ENCODE measurements at places on chromosomes 3 and 15.

- no peak for DNase-seq
Observed at GRCh38 chr15:37086521-37086920, 13.8 kb downstream of the MEIS2 start.

- DNase-seq, result no peak
Observed at GRCh38 chr3:31770822-31771326, 210.2 kb downstream of the OSBPL10 start.

- no peak for DNase-seq
Observed at GRCh38 chr3:111681661-111682426, 86.7 kb upstream of the ZBED2 start.

- no peak for DNase-seq
Observed at GRCh38 chr3:20147361-20147760, 38.6 kb downstream of the SGO1 start.

DNA sequence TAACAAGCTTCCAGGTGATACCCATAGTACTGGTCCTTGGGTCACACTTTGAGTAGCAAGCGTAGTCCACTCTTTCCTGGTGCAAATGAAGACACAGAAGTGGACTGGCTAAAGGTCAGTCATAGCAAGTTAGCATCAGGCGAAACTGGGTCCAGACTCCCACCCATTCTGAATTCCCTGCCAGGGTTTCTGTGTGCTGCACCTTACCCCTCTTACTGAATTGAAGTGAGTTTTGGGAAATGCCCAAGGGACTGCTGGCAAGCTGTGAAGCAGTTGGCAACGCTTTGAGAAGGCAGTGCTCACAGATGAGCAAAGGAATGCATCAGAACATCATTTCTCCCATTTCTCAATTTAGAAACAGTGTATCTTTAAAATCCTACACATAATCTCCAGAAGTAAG, 1.8 kb upstream of the LSG1 start:
- no peak for DNase-seq

DNA sequence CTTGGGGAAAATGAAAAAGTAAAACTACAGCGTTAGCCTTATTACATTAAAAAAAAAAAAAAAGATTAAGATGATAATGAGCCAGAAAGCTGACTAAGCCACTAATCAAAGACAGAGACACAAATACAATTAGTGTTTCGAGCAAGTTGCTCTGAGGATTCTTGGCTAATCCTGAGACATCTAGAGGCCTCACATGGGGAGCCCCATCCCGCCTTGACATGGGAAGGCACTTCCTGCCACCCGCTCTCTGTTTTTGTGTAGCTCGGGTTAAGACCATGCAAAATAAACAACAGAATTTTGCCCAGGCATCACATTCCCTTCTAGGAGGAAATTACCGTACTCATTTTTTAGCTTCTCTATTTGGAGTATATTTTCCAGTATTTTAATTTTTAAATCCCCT, 15.3 kb downstream of the HESX1 start:
- no peak for DNase-seq

- no peak for DNase-seq
Observed at GRCh38 chr3:73557986-73558726, 66.6 kb downstream of the PDZRN3 start.

GRCh38 chr15:92665100-92665555, 9.6 kb upstream of the FAM174B start:
- DNase-seq, result no peak

DNA sequence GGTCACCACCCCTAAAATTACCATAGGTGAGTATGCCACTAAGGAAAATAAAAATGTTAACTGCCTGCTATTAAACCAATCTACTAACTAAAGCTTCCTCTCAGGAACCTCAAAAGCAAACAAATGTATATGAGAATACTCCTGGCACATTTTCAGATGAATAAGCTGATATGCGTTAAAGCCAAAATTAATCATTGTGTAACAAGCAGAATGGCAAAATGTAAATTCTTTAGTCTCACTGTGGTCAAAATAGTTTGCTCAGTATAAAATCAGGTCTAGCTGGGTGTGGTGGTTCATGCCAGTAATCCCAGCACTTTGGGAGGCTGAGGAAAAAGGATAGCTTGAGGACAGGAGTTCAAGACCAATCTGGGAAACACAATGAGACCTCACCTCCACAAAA, 53.6 kb downstream of the SUMF1 start:
- no peak for DNase-seq

GRCh38 chr15:51312166-51313073, 26.0 kb downstream of the CYP19A1 start:
- DNase-seq, result peak; percentile 34

DNA sequence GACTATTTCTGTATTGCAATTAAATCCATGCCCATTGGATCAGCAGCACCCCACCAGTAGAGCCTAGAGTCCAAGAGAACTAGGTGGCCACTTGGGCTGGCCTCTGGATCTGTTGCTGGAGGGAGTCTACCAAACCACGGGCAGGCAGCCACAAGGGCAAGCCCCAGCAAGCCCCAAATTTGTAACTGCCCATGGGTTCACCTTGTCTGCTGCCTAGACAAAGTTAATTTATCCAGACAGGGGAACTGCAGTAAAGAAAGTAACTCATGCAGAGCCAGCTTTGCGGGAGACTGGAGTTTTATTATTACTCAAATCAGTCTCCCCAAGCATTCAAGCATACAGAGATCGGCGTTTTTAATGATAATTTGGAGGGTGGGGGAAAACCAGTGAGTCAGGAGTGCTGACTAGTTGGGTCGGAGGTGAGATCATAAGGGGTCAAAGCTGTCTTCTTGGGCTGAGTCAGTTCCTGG, 74.0 kb upstream of the TERB2 start:
- DNase-seq, result no peak

DNA sequence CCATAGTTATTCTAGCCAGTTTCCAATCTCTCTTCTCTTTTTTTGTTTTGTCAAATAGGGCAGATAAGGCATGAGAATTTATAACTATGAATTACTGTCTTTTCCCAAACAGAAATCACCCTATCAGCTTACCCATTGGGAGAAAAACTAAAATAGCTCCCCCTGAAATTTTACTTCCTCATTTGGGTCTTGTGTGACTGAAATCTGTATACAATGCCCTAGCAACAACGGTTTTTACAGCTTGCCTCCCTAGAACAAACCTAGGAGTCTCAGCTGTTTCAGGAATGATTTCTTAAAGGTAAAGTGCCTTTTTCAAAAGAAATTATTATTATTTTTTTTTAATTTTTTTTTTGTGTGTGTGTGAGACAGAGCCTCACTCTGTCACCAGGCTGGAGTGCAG, 56.8 kb downstream of the CD86 start:
- DNase-seq, result no peak

DNA sequence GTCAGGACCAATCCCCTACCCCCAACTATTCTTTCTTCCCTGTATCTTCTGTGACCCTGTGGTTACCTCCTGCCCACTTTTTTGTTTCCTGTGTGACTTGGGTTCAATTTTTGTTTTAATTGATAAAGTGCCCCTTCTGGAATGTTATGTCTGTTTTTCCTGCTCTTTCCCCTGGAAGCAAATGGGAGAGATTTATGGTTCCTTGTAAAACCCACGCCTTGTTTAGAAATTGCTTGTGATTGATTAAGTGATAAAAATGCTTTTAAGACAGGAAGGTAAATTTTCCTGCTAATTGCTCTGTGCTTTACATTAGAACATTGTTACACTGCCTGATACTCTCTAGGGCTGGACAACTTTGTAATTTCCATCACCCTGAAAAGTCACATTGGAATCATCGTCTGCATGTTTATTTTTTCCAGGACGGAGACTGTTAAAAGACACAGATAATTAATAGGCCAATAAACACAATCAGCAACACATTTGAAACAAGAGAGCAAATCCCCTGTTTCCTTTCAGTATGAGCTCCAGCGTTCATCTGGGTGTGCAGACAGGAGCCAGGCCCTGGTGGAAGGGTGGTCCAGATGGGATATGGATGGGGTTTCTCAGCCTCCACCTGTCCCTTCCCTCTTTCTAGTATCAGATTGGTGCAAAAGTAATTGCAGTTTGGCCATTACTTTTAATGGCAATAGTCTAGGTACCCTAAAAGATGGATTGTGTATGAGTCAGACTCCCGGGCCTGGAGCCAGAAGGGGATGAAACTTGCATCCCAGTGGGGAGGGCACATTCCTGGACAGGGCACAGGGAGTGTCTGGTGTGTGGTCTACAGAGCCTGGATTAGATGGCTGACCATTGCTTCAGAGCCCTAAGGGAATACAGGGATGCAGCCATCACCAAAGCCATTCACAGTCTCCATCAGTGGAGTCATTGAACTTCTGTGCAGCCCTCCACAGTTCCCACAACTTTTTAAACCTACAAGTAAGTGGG, 58.1 kb upstream of the AGBL1 start:
- no peak for DNase-seq

- peak; percentile 38 for DNase-seq
Observed at GRCh38 chr3:59341459-59341858, 291.6 kb upstream of the CFAP20DC start.

GRCh38 chr15:40047415-40048210, 8.6 kb upstream of the SRP14 start:
- no peak for DNase-seq

GRCh38 chr15:43518197-43518761, 871 bp downstream of the MAP1A start:
- no peak for DNase-seq

DNA sequence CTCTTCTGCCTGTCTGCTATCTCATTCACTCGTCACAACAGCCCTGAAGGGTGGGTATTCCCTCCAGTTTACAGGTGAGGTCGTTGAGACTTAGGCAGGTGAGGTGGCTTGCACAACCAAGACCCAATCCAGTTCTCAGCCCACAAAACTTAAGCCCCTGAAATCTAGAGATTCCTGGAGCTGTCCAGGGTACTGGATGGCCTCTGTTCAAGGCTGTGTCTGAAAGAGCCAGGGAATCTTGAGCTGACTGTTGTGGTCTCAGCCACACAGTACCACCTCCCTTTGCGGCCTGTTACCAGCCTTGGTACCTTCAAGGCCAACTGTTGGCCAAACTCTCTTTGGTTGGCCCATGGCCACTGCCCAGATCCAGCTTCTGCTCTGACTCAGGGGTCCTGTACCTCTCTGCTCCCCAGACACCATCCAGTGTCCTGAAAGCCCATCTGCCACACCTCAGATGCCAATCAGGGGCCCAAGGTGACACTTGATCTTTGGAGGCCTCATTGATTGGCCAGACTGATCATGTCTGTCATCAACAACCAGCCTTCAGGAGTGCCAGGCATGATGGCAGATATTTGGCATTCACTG, 10.9 kb upstream of the FAM107A start:
- no peak for DNase-seq

- no peak for DNase-seq
Observed at GRCh38 chr3:124118397-124118796, 126.5 kb upstream of the ROPN1 start.

DNA sequence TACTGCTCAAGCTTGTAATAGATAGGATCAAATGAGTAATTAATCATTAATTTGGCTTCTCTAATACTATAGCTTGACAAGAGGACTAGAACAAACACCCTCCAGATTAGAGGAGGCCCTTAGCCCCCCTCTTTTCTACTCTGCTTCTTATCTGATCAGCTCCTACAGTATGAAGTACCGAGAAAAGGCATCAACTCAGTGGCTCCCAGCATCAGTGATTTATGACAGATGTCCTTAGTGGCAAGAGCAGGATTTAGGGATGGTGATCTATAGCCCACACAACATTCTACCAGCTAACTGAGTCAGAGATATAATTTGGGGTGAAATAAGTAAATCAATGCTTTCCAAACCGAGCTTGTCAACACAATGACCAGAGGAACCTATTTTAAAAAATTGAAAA, 541.1 kb downstream of the NLGN1 start:
- no peak for DNase-seq

DNA sequence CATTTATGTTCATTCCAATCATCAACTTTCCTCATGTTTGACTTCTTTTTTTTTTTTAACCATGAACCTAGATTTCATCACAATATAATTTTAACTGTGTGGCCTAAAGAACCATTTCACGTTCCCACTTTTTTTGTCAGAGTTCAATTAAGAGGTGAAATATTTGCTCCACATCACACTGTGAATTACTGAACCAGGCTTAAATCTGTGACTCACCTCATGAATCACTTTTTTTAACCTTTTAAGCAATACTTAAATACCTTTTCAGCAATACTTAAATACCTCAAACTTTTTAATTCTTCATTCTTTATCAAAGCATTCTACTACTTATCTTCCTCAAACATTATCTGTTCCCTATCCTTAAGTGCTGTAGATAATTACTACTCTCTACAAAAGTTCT, 137.6 kb downstream of the SI start:
- DNase-seq, result peak; percentile 9

DNA sequence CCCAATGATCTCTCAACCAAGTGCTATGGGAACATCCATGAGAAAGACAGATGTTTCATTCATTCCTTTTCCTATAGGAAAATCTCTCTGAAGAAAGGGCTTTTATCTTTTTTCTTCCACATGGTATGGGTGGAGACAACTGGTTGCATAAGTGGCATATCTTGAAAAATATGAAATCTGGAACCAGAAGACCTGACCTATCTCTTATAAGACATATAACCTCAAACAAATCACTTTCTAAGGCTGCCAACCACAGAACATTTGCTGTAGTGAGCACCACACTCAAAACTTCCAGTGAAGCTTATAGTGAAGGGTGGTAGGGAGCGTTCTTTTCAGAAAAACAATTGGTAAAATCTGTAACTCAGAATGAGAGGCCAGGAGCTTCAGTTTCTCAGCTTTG, 58.5 kb downstream of the SHQ1 start:
- DNase-seq, result no peak

DNA sequence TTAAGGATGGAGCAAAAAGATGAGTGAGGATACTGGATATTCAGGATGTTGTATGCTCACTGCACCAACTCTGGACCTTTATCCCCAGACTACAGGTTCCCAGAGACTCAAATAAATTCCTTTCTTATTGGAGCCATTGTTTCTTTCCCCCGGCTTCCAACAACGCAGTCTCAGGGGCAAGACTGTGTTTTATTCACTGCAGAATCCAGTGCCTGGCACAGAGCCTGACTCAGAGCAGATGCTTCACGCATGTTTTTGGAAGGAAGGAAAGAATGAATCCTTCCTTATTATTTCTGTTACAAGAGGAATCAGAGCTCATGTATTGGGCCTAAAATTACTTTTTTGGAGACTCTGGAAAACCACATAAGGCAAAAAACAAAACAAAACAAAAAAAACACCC, 96.0 kb upstream of the VGLL4 start:
- no peak for DNase-seq

DNA sequence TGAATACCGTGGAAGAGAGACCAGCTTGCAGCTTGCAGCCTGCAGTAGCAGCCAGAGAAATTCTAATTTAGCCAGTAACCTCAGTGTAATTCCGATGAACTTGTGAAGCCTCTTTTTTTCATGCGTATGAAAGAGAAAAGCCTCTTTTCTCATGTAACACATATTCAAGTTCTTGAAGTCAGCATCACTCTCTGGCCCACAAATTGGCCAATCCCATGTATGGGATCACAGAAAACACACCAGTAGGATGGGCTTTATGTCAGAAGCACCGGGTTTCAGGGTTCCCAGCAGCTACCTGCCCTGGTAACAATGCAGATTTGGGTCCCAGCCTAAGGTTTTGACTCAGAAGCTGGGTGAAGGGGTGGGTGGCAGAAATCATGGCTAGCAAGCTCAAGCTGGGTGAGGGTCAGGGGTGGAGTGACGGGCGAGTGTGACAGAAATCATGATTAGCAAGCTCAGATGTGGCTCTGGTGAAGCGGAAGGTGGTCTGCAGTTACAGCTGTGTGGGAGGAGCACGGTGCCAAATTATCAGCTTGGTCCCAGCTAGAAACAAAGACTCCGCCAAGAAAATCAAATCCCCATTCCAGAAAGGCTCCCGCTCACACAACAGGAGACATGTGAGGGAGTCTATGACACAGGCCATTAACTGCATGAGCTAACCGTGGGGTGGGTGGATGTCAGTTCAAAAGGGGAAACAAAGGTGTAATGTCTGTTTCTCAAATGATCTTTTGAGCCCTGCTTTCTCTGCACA, 86.6 kb downstream of the SNRK start:
- DNase-seq, result peak; percentile 5
